ENCODE measurements at places on chromosomes 1 and 21.
A peak's percentile ranks its signal among the peaks of the same experiment; 100 is the strongest.

- DNase-seq: no peak
These were observed 672.8 kb downstream of the LMO4 start for GRCh38 chr1:88001460-88001859.

DNA sequence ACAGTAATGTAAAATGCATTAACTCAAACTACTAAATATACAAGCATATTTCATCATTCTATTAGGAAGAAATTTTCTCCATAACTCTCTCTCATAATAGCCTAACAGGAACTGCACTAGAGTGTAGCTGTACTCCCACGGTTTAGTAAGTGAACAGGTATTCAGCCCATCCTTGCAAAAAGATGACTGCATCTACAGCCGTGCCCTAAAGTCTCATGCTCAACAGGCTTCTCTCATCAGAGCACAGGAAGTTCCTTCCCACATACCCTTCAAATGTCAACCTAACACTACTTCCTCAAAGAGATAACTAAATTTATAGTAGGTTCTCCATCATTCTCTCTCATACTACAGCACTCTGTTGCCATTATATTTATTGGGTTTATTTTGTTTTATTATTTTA is 251.6 kb downstream of the AKT3 start:
- no peak for DNase-seq

- no peak for DNase-seq
These were observed 26.2 kb upstream of the LRP8 start for GRCh38 chr1:53354119-53354518.

DNA sequence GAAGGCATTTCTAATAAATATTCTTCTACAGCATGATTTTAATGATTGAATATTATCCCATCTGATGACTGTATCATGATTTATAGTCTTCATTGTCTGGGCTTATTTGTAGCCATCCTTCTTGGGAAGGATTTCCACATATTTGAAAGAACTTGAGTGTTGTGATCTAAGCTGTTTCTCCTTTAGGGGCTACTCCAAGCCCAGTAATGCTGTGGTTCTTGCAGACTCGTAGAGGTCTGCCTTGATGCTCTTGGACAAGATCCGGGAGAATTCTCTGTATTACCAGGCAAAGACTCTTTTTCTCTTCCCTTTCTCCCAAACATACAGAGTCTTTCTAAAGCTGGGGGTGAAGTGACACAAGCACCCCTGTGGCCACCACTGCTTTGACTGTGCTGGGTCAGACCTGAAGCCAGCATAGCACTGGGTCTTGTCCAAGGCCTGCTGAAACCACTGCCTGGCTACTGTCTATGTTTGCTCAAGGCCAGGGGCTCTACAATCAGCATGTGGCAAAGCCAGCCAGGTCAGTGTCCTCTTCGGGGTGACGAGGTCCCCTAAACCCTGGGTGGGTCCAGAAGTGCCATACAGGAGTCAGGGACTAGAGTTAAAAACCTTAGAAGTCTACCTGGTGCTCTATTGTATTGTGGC is 107.4 kb downstream of the GIPC2 start:
- no peak for DNase-seq

- no peak for DNase-seq
These were observed 91.6 kb downstream of the DDAH1 start for GRCh38 chr1:85373378-85373708.

DNA sequence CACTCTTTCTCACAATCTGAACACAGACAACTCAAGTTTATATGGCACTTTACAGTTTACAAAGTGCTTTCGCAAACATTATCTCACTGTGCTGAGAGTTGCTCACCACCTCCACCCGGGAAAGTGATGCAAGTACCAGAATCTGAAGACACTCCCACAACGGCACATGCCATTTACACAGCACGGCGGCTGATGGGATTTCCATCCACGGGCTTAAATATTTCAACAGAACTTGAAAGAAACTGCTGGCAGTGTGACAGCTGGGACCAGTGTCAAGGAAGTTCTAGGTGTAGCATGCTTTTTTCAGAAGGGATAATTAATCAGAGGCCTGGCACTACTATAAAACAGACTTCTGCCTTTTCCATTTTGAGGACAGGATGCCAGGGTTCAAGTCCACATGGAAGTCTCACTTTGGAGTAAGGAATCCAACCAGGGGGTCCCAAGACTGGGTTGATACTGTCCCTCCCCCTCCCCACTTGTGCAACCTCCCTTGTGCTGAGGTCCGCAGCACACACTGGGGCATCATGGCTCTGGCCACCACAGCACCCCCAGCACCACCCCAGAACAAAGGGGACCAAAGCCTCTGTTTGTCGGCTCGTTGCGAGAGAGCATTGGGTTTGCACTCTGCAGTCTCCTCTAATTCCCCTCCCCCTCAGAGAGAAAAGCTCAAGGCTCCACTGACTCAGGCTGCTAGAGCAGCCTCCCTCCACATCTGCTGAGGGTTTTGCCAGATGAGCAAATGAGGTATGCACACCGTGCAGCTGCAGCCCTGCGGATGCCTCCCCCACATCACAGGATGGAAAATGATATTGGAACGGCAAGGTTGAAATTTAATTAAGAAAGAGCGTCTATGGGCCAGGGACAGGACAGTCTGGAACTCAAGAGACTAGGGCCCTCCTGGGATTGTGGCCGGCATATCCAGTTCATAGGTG is 154.9 kb downstream of the TGFBR3 start:
- DNase-seq: no peak

- no peak for DNase-seq
These were observed at the start of gene AJAP1 for GRCh38 chr1:4653796-4654725. TSS of gene AJAP1 (plus strand) at chr1:4654609. CDS start at chr1:4655426, 817 bp downstream.

GRCh38 chr1:100452641-100453040 is 85.3 kb upstream of the GPR88 start:
- no peak for DNase-seq

GRCh38 chr1:17207540-17207939 is 2.6 kb downstream of the PADI1 start:
- DNase-seq: no peak

GRCh38 chr1:233294913-233295236 is 650 bp downstream of the PCNX2 start:
- no peak for DNase-seq

- DNase-seq: peak; percentile 80
These were observed 71.1 kb downstream of the IER5 start for GRCh38 chr1:181159451-181160140.

All from activated CD8-positive, alpha-beta memory T cell treated with anti-CD3 and anti-CD28 coated beads, Interleukin-2, amount 50 U/mL, for 48 hours (primary cell).